ENCODE measurements at places on chromosomes 3 and 15.

DNA sequence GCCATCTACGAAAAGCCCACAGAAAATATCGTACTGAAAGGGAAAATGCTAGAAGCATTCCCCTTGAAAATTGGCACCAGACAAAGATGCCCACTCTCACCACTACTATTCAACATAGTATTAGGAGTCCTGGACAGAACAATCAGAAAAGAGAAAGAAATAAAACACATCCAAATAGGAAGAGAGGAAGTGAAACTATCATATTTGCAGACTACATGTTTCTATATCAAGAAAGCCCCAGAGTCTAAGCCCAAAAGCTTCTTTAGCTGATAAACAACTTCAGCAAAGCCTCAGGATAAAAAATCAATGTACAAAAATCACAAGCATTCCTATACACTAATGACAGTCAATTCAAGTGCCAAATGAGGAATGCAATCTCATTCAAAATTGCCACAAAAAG is 15.6 kb downstream of the OR5K3 start:
- no peak for ATAC-seq

DNA sequence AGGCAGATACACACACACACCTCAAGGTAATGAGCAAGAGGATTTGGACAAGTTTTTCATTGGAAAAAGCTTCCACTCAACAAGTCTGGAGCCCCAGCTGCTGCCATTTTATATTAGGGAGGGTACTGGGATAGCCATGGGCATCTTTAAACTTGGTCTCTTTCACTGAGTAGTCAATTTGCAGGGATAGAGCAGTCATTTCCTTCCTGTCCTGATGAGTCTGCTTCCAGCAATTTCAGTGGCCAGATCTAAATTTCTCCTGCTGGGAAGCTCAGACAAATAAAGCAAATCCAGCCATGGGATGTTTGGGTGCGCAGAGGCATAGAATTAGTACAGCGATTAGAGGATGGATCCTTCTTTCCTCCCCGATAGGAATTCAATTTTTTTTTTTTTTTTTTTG is 874 bp upstream of the ERC2 start:
- ATAC-seq = no peak

DNA sequence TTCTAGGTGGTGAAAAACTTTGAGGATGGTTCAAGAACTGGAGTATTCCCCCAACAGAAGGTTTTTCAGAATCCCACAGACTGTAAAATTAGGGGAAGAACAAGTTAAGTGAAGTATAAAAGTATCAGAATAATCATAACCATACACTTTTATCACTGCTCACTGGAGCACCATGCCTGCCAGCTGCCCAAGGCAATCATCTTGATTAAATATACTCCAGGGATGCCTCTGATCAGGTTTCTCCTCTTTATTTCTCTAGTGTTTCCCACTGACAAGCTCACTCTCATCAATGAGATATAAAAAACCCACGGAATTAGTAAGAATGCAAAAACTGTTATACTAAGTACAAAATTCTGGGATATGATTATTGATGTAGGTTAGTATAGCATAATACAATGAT is 108.0 kb downstream of the STAG1 start:
- no peak for ATAC-seq

GRCh38 chr3:15180042-15180611 is 25.9 kb upstream of the CAPN7 start:
- ATAC-seq = peak; percentile 38

DNA sequence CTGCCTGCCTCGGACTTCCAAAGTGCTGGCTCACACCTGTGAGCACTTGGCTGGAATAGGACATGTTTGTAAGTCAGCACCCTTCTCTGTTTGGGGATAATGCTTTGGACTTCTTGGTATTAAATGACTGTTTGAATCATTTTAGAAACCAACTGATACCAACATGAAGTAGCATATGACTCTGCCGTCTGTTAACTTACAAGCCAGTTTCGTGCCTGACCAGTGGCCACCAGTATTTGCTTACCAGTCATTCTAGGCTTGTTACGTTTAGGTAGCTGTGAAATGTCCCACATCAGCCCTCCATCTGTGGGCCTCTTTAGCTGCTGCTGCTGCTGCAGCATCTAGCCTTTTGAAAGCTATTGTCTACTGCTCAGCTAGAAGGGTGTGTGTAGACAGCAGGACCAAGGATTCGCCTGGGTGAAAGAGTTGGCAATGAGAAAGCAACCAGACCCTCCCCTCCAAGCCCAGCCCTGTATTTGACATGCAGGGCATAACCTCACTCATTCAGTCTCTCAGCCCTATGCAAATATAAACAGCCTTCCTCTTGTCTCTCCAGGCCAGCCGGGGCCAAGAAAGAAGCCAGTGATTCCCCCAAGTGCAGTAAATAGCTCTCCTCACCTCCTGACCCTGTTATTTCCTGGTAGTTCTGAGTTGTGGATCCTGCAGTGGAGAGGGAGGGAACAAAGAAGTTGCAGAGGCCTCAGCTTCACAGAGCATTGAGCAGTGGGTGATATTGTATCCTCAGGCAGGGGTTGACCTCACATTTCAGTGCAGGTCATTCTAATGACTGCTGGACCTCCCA is 51.0 kb downstream of the NKIRAS1 start:
- no peak for ATAC-seq

DNA sequence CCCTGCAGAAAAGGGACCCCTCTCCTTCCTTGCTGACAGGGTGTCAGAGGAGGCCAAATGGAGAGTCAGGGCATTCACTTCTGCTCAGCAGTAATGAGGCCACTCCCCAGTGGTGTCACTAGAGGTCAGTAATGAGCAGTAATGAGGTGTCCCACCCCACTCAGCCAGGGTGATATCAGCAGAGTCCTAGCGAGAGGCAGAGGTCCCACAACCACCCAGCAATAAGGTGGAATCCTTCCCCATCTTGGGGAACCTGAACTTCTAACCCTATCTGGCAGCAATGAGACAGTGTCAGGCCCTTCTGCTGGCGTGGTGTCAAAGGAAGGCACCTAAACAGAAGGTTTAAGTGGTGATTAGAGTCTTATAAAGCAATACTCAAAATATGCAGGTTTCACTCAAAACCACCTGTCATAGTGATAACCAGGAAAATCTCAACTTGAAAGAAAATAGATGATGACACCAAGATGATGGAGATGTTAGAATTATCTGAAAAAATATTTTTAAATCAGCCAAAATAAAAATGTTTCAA is 12.9 kb downstream of the OCA2 start:
- peak; percentile 96 for ATAC-seq
